ENCODE measurements at places on chromosomes 12 and 14.

- DNase-seq, result no peak
Measured at GRCh38 chr14:76585616-76586015, 175.7 kb upstream of the VASH1 start.

DNA sequence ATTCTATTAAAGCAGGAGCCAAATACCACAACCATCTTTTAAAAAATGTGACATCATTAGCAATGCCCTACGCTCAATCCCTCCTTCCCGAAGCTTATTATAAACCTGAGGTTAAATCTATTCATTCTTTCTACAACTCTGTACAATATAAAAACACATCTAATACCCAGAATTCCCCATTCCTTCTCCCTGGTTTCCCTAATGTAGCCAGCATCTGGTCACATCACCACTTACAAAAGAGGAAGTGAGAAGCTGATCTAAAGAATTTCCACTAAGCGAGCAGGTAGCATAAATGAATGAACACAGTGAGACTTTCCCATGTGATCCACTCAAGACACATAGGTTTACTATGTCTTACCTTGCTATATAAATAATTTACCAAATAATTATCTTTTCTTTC, 90.4 kb downstream of the LRP6 start:
- no peak for DNase-seq

DNA sequence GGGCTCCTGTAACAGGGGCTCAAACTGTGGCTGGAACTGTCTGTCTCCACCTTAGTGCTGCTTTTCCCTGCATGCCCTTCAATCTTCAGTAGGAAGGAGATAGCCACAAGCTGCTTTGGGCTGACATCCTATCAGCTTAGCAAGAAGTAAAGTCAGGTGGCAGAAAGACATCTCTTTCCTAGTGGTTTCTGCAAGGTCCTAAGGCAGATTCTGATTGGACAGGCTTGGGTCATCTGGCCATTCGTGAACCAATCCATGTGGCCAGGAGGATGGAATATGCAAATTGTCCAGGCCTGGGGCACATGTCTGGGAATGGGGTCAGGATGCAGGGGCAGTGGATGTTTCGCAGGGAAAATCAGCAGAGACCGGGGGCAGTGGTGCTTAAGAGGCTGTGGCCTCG, 5.2 kb downstream of the RITA1 start:
- DNase-seq, result no peak

DNA sequence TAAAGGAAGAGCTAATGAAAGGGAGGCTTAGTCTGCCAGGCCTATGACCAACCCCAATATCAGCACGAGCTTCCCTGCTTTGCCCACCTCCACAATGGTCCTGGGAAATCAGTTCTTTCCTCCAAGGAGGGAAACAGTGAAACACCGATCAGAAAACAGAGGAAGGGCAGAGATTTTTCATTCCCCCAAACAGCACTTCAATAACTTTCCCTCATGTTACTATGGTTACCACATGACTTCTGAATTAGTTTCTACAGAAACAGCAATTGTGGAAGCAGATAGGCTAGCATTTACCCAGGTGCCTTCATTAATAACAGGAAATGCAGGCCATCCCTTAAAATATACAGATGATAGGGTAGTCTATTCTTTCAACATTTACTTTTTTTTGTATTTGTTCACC, 35.9 kb downstream of the TRIM9 start:
- no peak for DNase-seq

GRCh38 chr12:24307716-24308335, 358.4 kb upstream of the SOX5 start:
- no peak for DNase-seq

- DNase-seq, result no peak
Measured at GRCh38 chr12:125393569-125393968, 328.3 kb downstream of the AACS start.

GRCh38 chr14:37579274-37579673, 15.8 kb downstream of the FOXA1 start:
- DNase-seq, result no peak

- DNase-seq, result no peak
Measured at GRCh38 chr12:110745542-110746284, 3.0 kb upstream of the PPP1CC start.

DNA sequence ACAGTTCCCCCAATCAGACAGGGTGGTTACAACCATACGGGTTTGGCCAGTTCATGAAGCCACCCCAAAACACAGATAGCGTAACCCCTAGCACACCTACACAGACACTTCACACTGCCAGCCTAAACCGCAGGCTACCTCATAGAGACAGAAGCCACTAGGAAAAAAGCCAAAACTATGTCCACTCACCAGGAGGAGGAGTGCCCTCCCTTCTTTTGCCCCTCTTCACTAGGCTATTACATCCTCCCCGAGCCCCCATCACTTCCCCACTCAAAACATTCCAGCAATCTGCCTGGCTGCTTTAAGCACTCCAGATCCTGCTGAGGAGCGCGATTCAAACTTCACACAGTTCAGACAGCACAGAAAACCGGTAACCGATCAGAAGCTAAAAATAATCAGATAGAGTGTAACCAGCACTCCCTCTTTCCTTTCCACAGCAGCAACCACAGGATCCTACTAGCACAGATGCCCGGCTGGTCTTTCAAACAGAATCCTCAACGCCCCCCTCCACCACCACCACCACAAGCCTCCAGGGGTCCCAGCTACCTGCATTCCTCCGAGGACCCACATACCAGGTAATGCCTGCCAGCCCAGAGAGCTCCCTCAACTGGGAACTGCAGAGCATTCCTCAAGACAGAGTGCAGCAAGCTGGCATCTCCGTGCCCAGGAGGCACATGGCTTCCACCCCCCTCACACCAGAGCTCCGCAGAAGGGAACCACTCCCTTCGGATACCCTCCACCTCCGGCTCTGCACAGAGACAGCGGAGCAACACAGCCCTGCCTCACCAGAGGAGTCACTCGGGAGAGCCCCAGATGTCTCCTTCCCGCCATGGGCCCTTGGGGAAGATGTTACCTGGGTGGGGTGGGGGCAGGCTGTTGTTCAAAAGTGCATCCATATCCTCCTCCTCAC, 1.5 kb downstream of the CHD4 start:
- DNase-seq, result no peak

DNA sequence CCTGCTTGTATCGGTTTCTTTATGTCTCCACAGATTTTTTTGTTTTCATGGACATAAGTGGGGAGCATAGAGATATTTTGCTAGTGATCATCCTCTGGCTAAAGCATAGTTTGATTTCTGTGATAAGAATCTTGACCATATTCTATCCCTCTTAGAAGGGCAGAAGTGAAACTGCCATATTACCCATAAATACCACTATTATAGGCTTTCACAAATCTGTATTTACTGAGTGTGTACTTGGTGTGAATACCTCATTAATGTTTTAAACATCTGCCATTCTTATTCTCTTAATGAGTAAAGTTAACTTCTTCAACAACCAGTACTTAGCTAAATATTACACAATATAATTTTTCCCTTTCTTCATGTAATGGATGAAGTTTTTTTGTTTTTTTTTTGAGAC, 16.1 kb downstream of the WNK1 start:
- no peak for DNase-seq

- DNase-seq, result no peak
Measured at GRCh38 chr12:111202237-111202915, 166.5 kb downstream of the PHETA1 start.

GRCh38 chr12:92070054-92070863, 75.4 kb downstream of the BTG1 start:
- no peak for DNase-seq

DNA sequence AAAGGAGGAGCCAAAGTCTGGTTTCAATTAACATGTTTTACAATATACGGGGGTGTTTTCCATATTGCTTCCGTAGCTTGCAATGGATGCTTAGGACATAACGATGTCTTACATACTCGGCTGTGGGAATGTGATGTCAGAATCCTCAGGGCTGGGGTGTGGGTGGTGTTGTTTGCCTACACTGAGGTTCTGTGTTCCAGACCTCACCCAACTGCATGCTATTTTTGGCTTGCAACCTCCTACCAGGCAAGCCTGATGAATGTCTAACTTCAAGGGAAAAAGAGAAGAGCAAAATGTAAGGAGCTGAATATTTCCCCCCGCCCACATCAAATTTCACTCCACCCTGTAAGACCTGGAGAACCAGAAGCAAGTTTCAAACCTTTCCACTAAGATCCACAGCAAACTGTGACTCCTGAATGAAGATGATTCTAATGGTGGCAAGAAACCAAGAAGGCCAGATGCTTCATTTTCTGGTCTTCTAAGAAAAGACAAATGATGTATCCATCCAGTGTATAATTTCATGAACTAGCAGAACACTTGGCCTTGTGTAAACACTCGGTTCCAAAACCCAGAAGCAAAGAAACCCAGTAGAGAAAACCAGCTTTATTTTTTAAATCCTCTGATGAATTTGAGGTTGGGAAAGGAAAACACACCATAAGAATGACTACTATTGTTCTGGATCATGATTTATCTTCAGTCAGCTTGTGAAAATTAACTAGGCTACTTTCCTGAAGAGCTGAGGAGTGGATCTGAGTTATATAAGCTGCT, 227.9 kb downstream of the DACT1 start:
- DNase-seq, result no peak

- DNase-seq, result peak; percentile 87
Measured at GRCh38 chr14:51860164-51860824, at the start of gene GNG2. GNG2 (plus strand) TSS chr14:51860612; CDS start chr14:51950679, 90,067 bp downstream.

GRCh38 chr12:128662101-128662500, 161.7 kb downstream of the SLC15A4 start:
- DNase-seq, result no peak

GRCh38 chr14:52325126-52325525, 11.0 kb downstream of the PTGER2 start:
- DNase-seq, result no peak

DNA sequence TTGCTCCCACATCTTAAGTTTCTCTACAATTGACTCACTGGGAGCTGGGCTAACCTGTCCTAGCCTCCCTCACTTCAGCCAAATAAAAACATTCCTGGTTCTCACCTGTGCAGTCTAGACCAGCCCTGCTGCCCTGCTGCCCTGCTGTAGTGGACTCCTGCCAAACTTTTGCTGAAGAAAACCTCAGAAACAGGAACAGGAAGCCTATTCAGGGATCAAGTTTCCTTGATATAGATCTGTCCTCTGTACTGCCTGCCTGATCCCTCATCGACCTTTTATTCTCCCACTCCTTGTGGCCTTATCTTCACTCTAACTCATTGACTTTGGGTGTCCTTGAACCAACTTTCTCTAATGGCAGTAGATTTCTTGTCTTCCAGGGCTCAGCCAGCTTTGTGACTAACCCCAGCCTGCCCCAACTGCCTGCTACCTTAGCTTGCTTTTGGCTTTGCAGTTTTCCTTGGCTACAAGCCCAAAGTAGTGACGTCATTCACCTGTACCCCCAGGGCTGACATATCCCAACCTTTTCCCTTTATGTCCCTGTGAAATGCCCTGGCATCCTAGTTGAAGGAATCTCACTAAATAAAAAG, 234.8 kb downstream of the DUSP6 start:
- DNase-seq, result no peak

DNA sequence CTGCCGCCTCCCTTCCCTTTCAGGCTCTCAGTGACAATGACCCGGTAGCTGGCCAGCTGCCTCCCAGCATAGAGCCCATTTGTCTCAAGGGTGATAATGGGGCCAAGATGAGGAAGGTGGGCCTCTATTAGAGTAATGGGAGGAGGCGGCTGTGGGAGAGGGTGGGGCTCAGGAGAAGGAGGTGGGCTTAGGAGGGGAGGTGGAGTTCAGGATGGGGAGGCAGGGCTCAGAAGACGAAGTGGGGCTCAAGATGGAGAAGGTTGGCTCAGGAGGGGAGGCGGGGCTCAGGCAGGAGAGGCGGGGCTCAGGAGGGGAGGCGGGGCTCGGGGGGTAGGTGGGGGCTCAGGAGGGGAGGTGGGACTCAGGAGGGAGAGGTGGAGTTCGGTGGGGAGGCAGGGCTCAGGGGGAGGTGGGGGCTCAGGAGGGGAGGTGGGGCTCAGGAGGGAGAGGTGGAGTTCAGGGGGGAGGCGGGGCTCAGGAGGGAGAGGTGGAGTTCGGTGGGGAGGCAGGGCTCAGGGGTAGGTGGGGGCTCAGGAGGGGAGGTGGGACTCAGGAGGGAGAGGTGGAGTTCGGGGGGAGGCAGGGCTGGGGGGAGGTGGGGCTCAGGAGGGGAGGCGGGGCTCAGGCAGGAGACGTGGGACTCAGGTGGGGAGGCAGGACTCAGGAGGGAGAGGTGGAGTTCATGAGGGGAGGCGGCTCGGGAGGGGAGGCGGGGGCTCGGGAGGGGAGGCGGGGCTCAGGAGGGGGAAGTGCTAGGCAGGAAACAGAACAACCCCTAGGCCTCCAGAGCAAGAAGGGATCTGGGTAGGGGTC, 36.8 kb downstream of the IQSEC3 start:
- DNase-seq, result no peak

GRCh38 chr14:74658535-74659131, 46.6 kb upstream of the LTBP2 start:
- DNase-seq, result no peak

DNA sequence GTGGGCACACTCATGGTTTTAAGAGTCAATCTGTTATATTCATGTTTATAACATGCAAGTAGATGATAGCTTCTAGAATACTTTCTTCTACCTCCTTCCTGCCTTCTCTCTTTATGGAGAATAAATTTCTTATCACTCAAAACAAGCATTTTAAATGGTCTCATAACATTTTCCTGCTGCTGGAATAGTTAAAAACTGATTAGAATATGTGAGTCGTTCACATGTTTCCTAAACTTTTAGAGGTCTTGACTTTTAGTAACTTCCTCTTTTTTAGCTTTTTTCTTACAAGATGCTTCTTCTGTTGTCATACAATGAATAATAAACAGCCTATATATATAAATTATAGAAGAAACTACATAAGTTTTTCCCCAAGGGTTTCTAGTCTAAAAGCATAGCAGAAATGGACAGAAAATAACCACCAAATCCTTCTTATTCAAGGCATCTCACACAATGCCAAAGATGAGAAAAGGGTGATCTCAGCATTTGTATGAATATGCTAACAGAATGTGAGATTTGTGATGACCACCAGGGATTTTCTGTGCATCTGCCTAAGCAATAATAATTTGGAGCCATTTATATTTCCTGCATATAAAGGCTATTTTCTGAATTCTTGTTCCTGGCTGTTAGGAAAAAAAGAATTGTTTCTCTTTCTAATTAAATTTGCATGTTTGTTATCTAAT, 127.8 kb downstream of the DAAM1 start:
- DNase-seq, result no peak

DNA sequence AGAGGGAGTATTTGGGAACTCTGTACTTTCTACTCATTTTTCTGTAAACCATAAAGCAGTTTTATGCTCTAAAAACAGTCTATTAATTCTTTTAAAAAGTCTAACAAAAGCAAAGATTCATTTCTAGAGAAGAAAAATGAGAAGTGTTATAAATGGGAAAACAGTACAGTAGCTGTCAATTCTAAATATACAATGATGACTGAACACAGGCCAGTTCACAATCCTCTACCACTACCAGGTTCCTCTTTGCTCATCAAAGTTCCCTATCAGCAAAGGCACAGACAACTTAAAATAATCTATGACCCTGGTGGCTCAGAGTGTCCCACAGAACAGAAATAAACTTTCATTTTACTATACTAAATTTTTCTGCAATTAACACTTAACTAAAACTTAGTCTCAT, 12.5 kb downstream of the NAA25 start:
- DNase-seq, result no peak

DNA sequence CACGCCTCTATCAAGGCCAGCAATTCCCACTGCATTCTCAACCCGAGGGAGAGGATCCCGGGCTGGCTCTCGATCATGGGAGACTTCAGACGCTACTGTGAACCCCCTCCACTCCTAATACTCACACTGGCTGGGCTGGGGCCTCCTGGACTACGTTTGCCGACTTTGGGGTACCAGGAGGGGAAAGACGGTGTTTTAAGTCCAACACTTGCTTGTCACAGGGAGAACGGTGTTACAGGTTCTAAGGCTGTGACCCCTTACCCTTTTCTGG, 463 bp downstream of the NACA start:
- no peak for DNase-seq

All from activated CD8-positive, alpha-beta memory T cell treated with anti-CD3 and anti-CD28 coated beads, Interleukin-2, amount 50 U/mL, for 48 hours (primary cell).